ENCODE measurements at places on chromosomes 7 and 10.

GRCh38 chr7:82129091-82129490, 314.5 kb downstream of the CACNA2D1 start:
- no peak for DNase-seq

- no peak for DNase-seq
Measured at GRCh38 chr10:12709521-12709963, 292.0 kb downstream of the CCDC3 start.

GRCh38 chr10:67075491-67075971, 149.7 kb downstream of the LRRTM3 start:
- no peak for DNase-seq

DNA sequence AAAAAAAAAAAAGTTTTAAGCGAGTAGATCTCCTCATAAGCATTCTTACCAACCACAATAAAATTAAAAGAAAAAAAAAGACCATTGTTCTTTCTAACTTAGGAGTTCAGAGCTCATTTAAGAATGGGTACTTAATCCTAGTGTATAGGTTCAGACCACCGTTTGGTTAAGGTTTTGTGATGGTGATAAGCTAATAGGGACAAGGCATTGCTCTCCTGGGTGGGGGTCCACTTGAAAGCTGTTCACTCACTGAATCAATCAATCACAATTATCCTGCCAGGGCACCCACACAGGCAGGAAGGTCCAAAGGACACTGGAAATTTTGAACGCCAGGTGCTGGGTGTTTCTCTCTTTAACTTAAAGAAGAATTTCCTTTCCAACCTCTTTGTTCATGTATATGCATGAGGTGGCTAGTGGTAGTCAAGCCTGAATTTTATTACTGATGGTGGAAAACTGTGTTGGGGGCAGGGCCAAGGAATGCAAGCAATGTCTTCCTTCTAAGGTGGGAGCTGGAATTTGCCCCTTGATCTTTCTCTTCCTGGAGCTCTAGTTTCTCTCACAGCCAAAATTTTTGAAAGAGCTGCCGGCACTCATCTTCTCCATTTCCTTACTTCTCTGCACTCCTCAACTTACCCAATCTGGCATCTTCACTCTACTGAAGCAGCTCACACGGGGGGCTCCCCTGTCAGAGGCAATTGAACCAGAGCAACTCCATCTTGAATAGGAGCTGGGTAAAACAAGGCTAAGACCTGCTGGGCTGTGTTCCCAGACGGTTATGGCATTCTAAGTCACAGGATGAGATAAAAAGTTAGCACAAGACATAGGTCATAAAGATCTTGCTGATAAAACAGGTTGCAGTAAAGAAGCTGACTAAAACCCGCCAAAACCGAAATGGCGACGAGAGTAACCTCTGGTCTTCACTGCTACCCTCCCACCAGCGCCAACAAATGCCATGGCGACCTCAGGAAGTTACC, 7.5 kb upstream of the FAM131B start:
- DNase-seq, result no peak

- no peak for DNase-seq
Measured at GRCh38 chr7:33039257-33039902, 23.2 kb downstream of the NT5C3A start.

- no peak for DNase-seq
Measured at GRCh38 chr10:34809796-34810195, 5.3 kb downstream of the PARD3 start.

DNA sequence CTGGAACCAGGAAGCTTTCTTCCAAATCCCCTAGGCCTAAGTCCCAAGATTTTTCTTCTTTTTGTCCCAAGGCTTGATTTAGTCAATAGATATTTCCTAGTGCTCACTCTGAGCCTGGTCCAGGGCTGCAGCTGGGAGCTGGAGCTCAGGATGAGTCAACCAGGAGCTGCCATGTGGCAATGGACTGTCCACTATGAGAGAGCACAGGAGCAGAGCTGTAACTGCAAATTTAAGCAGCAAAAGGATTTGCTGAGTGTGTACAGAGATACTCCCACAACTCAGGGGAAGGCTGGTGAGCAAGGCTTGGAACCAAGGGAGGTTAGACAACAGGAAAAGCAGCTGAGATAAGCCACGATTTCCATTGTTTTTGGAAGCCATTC, 92.1 kb upstream of the CXCL12 start:
- DNase-seq, result no peak
